Stimulated activated CD4-positive, alpha-beta T cell treated with anti-CD3 and anti-CD28 coated beads, Interleukin-1b, Interleukin-23, amount 100 ng/mL, for 1 hour (primary cell): ENCODE measurements at places on chromosomes 7 and 10.

DNA sequence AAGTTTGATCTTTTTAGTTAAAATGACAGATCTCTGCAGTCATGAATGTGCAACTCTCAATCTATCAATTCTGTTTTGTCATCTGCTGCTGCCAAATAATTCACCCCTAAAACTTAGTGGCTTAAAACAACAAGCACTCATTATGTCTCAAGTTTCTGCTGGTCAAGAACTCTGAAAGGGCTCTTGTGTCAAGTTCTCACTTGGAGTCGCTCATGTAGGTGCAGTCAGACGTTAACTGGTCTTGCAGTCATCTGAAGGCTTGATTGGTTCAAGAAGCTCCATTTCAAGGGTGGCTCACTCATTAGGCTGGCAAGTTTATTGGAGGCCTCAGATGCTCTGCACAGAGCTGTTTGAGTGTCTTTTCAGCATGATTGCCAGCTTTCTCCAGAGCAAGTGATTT lies 28.5 kb upstream of the LRRC72 start:
- DNase-seq: no peak

DNA sequence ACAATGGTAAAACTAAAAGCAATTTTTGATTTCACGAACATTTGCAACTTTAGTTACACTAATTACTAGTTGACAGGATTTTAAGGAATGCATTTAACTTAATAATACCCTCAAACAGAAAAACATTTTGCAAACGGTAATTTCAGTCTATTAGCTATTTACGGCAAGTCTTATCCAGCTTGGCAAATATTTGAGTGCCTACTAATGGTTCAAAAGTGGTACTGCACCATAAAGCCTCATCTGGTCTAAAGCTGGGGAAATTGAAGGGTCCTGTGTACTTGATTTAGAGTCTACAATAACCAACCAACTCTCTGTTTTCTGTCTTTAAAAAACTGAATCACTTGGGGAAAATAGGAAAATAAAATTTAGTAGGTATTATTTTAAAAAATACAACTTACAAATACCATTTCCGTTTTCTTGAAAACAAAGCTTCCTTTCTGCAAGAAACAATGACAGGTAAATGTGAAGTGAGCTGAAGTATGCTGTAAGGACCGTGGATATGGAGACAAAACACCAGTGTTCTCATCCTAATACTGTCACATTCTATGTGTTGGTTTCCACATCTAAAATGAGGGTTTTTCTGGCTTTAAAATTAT lies 142.3 kb downstream of the VPS50 start:
- DNase-seq: no peak

DNA sequence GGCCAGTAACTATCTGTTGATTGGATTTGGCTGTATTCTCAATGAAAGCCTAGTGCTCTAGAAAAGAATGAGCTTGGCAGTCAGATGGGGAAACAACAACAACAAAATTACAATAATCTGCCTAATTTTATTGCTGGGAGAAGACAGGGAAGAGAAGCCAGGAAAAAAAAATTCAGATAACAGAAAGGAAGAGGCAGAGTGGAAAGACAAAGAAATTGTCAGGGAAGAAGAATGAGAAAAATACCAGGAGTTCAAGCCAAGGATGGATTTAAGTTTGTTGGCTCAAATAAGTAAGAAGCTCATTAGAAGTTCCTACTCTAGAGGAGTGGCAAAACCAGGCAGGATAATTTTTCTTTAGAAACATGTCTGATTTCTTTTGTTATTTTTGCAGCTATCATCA lies 45.9 kb upstream of the PRKG1 start:
- no peak for DNase-seq

DNA sequence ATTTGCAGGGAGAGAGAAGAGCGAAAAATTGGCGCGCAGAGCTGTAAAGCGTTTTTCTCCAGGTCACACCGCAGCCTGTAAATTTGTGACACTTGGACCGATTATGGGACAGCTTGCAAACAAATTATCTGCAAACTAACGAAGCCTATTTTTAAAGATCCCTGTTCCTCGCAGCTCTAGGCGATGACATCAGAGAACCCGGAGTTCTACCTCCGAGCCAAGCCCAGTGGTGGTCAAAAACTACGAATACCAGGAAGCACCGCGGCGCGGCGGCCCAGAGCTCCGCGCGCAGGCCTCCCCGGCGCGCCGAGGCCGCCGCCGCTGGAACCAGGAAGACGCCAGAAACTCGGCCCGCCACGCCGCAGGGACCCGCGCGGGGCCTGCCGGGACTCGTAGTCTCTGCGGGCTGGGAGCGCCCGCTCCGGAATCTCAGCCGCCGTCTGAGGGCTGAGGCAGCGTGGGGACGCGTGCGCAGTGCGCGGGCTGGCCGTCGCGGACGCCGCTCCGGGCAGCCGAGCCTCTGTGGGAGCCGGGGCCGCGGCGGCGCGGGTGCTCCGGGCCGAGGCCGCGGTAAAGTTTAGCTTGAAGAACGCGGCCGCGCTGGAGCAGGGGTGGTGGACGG lies at the start of gene PLEKHA1:
Gene PLEKHA1, plus strand, starts transcription at position 472 of the 622 bp plus-strand sequence. CDS start 18,493 bp downstream, outside the sequence.
- DNase-seq: peak; percentile 80

GRCh38 chr7:34121366-34121765 lies 216.0 kb downstream of the BMPER start:
- no peak for DNase-seq

DNA sequence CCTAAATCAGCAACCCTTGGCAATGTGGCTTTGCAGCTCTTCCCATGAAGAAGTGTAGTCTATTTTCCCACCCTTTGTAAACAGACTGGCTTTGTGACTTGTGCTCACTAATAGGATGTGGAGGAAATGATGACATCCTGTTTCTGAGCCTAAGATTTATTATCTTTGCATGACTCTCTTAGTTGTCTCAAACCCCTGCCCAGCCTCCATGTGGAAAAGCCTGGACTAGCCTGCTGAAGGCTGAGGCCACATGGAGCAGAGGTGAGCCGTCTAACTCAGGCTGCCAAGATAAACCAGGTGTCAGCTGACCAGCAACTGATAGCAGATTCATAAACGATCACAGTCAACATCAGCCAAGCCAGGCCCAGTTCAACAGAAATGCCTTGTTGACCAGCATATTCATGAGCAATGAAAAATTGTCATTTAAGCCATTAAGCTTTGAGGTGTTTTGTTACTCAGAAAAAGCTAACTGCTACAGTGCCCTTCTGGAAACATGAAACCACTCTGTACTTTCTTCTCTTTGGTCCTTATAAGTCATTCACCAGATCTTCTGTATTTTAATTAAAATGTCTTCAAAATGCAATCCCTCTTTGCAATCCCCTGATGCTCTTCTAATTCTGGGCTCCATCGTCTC lies 586.3 kb upstream of the ANKRD30A start:
- DNase-seq: no peak

- DNase-seq: no peak
Measured at GRCh38 chr7:149791-150636, 42.4 kb upstream of the FAM20C start.

- DNase-seq: no peak
Measured at GRCh38 chr7:40977533-40977932, 725.4 kb downstream of the INHBA start.

DNA sequence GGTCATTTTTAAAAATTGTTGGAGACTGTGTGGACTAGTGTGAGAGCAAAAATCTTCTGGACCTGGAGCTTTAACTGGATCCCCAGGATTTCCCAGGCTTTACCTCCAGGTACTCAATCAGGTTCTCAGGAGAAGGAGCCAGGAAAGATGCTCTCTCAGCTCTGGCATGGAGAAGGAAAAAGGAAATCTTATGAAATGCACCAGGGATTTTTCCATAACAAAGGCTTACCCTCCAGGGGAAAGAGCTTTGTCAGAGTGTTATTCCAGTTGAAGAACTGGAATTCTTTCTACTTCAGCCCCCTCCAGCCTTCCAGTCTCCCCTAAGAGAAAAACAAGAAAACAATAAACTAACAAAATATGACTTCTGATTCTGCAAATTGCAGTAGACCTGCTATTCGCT lies 436.7 kb upstream of the ANKRD30A start:
- DNase-seq: no peak

DNA sequence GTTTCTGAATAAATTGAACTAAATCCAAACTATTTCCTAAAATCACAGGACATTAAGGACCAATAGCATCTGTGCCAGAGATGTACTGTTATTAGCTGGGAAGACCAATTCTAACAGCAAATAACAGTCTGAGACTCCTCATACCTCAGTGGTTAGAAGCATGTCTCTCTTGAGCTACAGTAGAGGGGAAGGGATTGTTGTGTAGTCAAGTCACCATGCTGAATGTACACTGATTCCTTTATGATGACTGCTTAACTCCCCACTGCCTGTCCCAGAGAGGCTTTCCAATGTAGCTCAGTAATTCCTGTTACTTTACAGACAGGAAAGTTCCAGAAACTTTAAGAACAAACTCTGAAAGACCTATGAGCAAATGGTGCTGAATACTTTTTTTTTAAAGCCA lies 13.9 kb downstream of the MEST start:
- no peak for DNase-seq

DNA sequence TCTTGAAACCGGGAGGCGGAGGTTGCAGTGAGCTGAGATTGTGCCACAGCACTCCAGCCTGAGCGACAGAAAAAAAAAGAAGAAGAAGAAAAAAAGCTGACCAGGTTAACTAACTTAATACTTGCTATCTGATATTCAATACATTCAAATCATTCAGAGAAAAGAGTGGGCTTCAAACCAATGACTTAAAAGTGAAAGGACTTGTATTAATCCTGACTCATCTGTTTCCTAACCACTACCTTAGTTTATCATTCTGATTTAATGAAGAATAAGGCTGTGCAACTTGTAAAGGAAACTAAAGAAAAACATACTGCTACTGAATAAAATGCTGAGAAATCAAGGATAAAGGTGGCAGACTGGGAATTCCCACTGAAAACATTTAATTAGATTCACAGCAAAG lies 128.4 kb downstream of the NRBF2 start:
- DNase-seq: no peak

DNA sequence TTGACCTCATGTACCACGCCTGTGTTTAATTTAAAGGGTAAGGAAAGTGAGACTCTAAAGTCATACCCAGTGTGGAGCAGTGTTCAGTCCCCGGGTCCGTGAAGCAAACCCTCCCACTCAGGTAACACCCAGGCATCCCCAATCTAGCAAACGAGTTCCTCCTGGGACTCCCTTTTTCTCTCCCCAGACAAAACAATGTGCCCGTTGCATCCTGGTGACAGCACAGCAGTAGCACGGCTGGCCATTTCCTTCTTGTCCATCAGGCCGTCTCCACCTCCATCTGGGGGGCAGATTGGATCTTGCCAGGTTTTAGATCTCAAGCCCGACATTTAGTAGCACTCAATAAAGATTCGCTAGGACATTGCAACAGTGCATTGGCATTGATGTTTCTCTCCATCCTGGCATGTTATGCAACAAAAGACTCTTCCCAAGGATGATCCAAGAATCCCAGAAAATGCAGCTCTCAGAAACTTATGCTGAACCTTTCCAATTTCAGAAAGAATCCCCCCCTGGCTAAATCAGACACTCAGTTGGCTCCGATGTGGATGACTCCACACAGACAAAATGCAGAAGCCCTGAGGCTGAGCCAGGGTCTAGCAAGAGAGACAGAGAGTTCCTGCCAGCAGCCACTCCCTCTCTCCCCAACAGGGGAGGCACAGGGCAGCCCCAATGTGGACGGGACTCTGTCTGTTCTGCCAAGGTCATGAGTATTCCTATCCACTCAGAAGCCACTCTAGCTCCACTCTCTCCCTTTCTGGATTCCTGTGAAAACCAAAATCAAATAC lies 274.5 kb upstream of the MGMT start:
- DNase-seq: no peak

- DNase-seq: no peak
Measured at GRCh38 chr10:89076120-89076519, 85.5 kb downstream of the FAS start.

GRCh38 chr10:4687397-4687796 lies 138.6 kb upstream of the AKR1E2 start:
- DNase-seq: no peak

DNA sequence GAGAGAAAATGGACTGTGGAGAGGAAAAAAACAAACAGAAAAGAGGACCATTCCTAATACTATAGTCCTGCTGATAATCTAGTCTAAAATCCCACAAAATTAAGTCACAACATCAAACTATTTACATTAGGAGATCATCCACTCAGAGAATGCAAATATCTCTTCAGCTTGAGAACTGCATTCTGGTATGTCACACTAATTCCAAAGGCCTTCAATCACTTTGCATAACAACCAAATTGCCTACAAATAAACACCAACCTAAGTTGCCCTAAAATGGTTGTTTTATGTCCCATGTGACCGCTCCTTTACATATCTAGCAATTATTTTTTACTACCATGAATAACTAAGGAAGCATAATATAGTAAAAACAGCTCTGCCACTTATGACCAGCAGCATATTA lies 264.3 kb downstream of the CACNA2D1 start:
- DNase-seq: no peak
